ENCODE measurements at places on chromosomes 2 and 18.
A peak's percentile ranks its signal among the peaks of the same experiment; 100 is the strongest.

DNA sequence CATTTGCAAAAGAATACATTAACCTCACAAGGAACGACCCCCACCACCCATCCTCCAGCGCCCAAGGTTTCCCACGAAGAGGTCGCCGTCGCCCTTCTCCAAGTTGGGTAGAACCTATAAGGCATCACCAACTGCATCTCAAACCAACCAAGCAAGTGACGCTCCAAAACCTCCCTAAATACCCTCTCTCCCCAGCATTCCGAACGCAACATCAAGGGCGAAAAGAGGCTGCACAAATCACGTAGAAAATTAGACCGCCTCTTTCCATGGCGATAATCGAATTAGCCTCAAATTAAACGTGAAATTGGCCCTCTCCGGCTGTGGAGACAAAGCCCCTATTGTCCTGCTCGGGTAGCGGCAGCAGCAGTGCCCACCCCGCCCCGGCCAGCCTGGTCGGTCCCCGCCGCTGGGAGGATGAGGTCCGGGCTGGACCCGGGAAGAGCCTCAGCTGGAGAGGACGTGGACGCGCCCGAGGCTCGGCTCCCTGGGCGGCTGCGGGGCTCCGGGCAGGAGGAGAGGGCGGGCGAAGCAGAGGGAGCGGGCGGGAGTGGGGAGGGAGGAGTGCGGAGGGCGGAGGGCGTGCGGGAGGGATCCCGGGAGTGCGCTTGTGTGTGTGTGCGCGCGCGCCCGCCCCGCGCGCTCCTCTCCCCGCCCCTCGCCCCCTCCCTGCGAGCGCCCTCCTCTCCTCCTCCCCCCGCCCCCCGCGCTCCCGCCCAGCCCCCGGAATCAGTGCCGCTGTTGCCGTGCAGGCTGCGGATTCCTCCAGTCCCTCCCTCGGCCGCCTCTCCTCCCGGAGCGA, at the start of gene SPTBN1:
Gene SPTBN1 (plus strand): TSS at position 765 of the 799 bp plus-strand sequence. CDS start 70,092 bp downstream, outside the sequence.
- DNase-seq = peak; percentile 72

GRCh38 chr2:144507441-144508171, 12.3 kb downstream of the ZEB2 start:
- DNase-seq = no peak

DNA sequence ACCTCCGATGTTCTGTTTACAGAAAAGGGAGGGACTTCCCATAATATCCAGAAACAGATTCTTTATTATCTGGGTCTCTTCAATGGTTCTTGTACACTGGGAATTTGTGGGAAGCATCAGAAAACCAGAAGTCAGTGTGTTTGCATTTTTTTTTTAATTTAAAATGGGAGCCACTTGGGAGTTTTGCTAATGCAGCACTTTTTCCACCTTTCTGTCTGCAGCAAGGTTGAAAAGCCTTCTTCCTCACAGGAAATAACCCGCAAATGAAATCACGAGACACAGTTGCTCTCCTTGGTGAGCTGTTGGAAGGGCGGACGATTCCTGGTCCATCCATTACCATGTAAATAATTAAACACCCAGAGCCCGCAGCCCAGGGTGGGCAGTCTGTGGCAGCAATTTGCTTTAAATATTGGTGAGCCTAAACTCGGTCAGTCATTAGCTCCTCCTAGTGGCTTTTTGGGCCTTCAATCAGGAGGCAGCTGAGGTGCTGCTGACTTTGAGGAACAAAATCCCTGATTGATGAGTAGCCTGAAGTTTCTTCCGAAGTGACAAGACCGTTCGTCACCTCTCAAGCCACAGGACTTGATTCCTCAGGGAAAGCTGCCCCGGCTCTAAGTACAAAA, 471.5 kb downstream of the EPHA4 start:
- DNase-seq = no peak

- no peak for DNase-seq
These were observed 640 bp downstream of the SLC39A6 start for GRCh38 chr18:36128530-36128870.

GRCh38 chr18:38413193-38413592, 847.6 kb upstream of the CELF4 start:
- DNase-seq = no peak

DNA sequence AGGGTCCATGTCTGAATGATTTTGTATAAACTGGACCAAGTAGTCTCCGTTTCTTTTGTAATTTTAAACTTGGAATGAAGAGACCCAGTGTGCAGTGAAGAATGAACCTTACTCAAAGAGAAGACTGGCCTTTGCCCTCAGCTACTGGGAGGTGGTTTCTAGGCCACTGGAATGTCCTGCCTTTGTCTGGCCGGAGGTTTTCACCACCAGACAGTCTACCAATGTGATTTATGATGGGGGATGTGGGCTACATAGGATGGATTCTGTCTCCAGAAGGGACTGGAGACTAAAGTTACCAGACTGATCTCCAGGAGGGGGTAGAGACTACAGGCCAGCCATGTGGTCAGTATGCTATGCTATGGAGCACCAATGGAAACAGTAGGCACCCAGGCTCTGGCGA, 42.8 kb upstream of the RAB31 start:
- no peak for DNase-seq

- DNase-seq = no peak
These were observed 149.9 kb downstream of the PLCL1 start for GRCh38 chr2:197954328-197954727.

DNA sequence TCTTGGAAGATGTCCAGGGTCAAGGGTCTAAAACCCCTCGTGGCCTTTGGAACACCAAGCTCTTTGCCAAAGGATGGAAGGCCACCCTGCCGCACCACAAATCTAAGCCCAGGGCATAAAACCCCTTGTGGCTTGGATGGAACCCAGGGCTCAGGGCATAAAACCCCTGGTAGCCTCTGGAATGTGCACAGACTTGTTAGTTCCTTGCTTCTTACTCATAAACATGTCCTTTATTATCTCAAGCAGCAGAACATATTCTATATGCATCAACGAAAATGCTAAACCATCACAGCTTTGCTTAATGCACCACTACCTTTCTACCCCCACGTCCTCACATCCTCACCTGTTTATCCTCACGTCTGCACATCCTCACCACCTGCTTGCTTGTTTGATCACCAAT, 998.0 kb downstream of the DSC3 start:
- no peak for DNase-seq

- DNase-seq = no peak
These were observed 1690.4 kb upstream of the SLC39A10 start for GRCh38 chr2:193966590-193966989.

GRCh38 chr2:99863903-99864270, 278.5 kb downstream of the AFF3 start:
- DNase-seq = no peak

Data from NB4 (cell line).